ENCODE measurements at places on chromosomes 3 and 15.
A peak's percentile ranks its signal among the peaks of the same experiment; 100 is the strongest.

GRCh38 chr3:39494781-39495180 is 27.3 kb downstream of the MOBP start:
- peak; percentile 65 for DNase-seq

GRCh38 chr3:3798631-3799113 is 559 bp upstream of the LRRN1 start:
- DNase-seq: no peak

- peak; percentile 43 for DNase-seq
These were observed 476.0 kb upstream of the TBL1XR1 start for GRCh38 chr3:177673112-177673914.

DNA sequence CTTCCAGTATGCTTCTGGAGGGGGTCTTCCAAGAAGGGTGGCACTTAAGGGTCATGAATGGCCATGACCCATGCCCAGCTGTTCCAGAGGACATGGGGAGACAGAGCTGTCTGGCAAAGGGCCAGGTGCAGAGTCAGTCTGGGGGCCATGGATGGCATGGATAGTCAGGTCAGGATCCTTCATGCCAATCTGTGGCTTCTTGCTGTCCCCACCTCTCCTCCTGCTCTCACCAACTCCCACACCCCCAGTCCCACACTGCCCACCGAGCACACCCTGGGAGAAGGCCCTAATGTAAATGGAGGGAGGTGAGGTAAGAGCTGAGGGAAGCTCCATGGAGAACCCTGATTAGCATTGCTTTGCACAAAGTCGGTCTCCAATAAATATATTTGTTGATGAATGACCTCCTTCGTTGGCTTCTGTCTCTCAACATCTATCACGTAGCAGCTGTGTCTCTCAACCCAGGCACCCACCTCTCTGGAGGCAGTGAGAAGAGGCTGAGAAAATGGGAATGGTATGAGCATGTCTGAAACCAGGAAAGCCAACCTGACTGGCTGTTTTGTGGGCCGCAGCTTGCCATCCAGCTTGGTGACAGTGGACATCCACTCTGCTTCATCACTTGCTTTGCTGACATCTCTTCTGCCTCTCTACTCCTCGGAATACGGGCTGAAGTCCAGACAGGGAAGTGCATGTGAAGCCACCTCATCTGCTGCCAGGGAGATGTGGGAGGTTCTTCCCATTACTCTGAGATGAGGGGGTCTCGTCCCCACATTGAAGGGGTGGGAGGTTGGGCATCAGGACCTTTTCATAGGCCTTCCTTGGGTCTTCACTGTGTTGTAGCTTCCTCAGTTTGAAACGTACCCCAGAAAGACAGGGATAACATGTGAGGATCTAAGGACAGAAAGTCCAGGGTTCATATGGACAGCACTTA is 37.7 kb upstream of the RAB6B start:
- no peak for DNase-seq

GRCh38 chr15:28936081-28936480 is 50.3 kb downstream of the APBA2 start:
- no peak for DNase-seq

DNA sequence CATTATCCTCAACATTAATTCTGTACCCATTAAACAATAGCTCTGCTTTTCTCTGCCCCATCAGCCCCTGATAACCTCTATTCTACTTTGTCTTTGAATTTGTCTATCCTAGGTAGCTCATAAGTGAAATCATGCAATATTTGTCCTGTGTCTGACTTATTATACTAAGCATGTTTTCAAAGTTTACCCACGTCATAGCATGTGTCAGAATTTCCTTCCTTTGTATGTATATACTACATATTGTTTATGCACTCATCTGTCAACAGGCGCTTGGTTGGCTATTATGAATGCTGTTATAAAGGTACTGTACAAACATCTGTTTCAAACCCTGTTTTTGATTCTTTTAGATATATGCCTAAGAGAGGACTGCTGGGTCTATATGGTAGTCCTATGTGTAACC is 18.2 kb downstream of the CSNK1G1 start:
- DNase-seq: peak; percentile 88

GRCh38 chr3:29280404-29281093 is at the start of gene RBMS3:
RBMS3 (plus strand) TSS chr3:29281071.
- peak; percentile 95 for DNase-seq

DNA sequence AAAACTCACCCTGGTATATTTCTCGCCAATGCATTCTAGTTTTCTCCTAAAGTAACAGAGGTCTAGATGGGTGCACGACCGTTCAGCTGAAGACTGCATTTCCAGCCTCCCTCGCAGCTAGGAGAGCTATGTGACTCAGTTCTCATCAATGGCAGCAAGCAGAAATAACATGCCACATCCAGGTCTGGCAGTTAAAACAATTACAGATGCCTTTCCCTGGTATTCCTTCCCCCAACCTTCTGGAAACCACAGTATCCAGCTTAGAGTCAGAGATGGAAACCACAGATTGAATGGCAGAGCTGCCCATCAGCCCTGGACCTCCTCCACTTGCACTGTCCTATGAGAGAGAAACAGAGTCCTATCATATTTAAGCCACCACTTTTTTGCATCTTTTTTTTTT is 4.8 kb downstream of the HAPLN3 start:
- no peak for DNase-seq
